ENCODE measurements at places on chromosomes 1 and 21.

DNA sequence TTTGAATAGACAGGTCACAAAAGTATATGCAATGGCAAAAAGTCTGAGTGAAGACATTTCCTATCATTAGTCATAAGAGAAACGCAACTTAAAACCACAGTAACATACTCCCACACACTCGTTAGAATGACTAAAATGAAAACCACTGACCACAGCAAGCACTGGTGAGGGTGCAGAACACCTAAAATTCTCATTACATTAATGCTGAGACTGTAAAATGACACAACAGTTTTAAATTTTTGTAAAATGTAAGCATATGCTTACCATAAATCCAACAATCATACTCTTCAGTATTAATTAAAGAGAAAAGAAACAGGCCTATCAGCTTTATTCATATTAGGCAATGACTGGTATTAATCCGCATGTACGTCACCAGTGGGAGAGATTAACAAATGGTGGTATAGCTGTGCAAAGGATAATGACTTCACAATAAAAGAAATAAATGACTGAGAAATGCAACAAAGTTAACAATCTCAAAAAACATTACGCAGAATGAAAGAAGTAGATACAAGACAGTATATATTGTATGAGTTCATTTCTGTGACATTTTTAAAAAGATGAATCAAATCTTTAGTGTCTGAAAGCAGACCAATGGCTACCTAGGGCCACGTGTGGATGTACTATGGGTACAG, 253.5 kb downstream of the AKT3 start:
- no peak for DNase-seq

- no peak for DNase-seq
These were observed 13.3 kb downstream of the RBBP5 start for GRCh38 chr1:205108464-205108863.

GRCh38 chr1:212630158-212630900, 21.8 kb downstream of the ATF3 start:
- peak; percentile 39 for DNase-seq

DNA sequence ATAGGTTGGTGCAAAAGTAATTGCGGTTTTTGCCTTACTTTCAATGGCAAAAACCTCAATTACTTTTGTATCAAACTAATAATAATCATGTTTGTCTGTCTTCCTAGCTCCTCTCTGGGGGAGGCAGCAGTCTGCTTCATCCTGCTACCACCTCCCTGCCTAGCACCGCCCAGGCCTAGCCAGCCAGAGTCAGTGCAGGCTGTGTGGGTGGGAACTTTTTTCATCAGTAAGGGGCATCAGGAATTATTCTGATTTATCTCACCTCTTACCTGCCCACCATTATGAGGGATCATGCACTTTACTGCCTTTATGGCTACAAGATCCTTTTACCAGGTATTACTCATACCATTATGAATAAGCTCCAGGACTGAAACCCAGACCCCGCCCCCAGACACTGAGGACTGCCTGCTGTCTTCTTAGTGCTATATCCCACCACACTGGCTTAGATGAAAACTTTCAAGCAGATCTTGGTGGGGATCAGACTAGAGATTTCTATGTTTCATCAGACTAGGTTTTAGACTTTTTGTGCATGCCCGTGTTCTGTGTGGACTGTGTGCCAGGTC, 116.4 kb downstream of the PBX1 start:
- no peak for DNase-seq

DNA sequence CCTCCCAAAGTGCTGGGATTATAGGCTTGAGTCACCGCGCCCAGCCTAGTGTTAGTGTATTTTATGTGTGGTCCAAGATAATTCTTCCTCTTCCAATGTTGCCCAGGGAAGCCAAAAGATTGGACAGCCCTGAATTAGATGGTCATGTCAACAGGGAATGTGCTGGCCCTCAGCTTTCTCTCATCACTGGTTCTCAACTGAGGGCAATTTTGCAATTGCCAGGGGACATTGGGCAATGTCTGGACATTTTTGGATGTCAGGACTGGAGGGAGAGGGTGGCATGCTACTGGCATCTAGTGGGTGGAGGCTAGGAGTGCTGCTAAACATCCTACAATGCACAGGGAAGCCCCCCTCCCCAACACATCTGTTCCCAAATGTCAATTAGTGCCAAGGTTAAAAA, 95.0 kb downstream of the LAMC2 start:
- no peak for DNase-seq

DNA sequence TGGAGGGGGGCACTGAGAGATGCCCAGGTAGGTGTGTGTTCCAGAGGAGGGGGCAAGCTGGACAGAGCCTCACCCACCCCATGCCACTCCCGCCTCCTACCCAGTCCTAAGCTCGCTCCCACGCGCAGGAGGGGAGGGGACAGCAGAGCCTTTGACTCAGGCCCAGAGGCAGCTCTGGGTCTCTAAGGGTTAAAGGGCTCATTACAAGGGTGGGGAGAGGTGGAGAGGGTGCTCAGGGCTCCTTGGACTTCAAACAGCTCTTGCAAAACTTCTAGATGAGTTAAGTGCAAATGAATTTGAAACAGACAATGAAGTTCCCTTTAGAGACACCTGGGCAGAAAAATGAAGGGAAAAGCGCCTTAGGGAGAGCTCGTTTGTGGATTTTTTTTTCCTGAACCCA, 104.2 kb upstream of the CASZ1 start:
- DNase-seq, result no peak

DNA sequence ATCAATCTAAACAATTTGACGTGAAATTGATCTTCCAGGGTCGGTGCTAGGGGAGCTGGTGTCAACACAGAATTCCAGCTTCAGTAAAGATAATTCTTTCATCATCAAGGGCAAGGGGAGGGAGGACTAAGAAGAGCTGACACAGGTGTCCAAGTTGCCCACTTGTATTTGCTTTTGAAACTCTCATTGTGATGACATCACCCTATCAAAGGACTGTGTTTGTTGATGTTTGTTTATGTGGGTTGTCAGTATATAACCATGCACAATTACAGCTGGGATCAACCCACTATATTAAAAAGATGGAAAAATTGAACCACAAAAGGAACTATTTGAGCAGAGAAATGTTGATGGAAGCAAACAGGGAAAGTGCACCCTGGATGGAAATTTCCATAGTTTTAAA, 48.8 kb downstream of the ZC3H11B start:
- no peak for DNase-seq

- no peak for DNase-seq
These were observed 95.6 kb downstream of the RGS2 start for GRCh38 chr1:192904438-192904895.

GRCh38 chr1:11645670-11646265, 8.5 kb downstream of the FBXO2 start:
- peak; percentile 65 for DNase-seq

DNA sequence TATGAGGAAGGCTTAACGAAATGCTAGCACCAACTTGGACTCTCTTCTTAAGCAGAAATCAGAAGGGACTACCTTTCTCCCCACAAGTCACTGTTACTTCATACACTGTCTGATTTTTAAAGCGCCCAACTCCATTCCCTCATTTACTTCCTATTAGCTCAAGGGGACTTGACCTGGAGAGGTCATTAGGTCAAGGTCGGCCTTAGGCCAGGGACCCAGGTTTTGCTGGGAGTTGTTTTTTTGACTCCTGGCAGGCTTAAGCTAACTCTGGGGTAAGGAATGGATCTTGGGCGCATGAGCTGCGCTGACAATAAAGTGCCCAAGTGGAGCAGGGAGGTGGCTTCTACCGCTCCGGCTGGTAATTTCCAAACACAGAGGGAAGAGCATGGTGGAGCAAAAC, 16.8 kb downstream of the ADAR start:
- DNase-seq, result no peak

DNA sequence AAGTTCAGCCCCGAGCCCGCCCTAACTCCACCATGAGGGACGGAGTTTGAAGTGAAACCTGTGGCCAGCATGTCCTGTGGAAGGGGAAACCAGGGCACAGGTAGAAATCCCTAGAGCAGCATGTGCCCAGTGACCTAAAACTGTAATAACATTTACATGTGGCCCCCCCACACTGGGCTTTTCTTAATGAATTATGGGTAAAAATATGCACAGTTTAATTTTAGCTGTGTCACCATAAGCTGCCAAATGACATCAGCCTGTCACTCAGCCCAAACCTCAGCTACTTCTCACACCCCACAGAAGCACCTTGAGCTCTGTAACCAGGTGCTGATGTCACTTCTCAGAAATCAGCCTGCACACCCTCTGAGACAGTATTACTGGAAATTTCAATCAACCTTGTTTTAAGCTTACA, 50.0 kb upstream of the SLC19A1 start:
- peak; percentile 81 for DNase-seq

DNA sequence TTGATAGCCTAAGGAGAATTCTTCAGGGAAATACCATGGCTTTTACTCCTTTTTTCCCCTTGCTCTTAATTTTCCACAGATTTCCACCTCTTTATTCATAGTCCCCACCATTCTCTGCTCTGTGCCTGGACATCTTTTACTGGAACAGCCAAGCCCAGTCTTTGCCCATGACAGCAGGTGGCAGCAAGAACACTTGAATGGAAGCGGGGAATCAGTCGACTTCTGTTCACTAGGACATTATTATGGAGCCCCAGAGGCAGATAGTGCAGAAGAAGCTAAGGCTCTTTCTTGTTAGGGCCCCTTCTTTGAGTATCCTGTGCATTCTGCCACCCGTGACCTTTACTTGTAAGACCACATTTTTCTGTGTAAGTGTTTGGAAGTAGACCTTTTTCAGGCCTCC, 6.3 kb downstream of the OR14I1 start:
- DNase-seq, result no peak

DNA sequence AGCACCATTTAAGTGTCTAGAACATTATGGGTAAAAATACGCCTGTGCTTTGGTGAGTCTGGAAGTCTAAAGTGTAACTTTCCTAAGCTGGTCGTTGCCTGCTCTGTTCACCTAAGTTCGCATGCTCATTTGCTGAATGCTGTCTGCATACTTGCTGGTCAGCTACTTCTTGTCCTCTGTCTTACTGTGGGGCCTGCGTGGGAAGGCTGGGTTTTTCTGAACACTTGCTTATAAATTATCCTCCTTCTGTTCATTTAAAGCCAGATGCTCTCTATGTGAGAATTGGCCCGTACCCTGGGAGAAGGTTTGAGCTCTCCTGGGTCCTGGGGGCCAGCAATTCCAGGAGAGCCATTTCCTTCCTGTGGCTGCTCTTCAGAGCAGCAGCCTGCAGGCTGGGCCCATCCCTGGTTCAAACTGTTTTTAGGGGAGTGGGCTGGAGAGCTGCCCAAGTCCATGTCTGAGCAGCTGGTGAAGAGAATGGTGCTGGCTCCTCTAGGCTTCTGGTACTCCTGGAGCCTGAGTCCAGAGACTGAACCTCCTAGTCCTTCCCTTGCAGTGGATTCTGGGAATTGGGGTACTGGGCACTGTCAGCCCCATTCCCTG, 75.7 kb downstream of the GALNT2 start:
- DNase-seq, result no peak

DNA sequence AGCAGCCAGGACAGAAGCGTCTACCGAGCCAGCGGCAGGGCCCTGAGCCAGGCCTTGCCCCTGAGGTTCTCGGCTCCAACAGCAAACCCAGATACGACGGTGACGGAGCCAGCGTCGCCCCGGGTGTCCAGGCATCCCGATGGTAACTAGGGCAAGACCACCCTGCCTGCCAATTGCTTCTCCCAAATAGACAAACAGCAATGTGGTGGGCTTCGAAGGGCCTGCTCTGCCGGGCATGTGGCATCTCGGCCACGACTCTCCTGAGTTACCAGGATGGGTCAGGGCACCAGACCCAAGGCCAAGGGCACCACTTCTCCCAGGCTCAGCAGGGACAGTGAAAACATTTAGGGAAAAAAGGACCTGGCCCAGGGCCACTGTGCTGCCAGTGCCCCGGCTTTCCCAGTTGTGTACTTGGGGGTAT, 3.2 kb upstream of the ACTRT2 start:
- no peak for DNase-seq

GRCh38 chr1:147924813-147925212, 3.4 kb upstream of the GPR89B start:
- no peak for DNase-seq

DNA sequence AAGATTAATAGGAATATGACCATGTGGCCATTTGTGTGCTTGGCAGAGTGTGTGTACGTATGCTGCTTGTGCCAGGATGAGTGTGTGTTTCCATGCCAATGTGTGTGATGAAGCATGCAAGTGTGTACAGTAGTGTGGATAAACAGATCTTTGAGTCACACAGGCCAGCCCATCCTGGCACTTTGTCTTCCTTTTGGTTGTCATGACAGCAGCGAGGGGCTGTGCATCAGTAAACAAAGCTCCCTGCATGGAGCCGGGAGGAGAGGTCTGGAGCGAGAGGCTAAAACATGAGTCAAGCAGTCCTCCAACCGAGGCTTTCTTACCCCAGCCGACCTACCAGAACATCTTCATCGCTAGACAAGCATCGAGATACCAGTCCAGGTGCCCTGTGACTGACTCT, 221.2 kb downstream of the CACNA1E start:
- DNase-seq, result no peak

DNA sequence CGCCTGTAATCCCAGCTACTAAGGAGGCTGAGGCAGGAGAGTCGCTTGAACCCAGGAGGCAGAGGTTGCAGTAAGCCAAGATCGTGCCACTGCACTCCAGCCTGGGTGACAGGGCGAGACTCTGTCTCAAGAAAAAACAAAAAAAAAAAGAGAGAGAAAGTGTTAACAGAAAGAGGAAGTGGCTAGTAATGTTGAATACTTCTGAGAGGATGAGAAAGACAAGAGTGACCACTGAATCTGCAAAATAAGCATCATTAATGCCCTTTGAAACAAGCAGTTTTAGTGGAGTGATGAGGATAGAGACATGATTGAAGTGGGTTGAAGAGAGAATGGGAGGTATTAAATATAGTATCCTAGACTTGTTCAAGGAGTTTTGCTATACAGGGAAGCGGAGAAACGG, 11.7 kb downstream of the MPZ start:
- no peak for DNase-seq

GRCh38 chr1:245987219-245987545, 519.9 kb downstream of the SMYD3 start:
- no peak for DNase-seq

GRCh38 chr1:100469578-100469977, 68.4 kb upstream of the GPR88 start:
- no peak for DNase-seq

DNA sequence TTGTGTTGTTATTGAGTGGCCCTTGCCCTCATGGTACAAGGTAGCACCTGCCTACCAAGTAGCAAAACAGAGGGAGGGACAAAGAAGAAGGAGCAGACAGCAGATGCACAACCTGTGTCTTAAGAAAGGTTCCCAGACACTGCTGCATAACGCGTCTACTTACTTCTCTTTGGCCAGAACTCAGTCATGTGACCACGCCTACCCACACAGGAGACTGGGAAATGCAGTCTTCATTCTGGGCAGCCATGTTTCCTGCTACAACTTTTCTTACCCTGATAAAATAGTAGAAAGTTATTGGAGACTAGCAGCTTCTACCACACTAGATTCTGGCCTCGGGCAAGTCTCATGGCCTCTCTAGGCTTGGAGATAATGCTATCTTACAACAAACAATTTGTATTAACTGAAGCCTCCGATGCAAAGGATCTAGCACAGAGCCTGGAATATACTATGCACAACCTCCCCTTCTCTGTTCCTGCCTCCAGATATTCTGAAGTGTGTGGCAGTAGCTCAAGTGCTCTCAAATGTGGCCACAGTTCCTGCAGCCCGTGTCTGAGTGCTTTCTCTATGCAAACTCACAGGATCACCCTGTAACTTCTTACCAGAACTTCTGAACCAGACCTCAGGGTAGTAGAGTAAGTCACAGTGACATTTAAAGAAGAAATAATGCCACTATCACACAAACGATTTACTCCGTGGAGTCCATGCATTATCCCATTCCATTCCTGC, 34.1 kb upstream of the BTG2 start:
- peak; percentile 73 for DNase-seq

GRCh38 chr1:104855550-104855949, 1105.9 kb downstream of the AMY1C start:
- DNase-seq, result no peak

GRCh38 chr1:151583796-151584195, 28.1 kb upstream of the SNX27 start:
- no peak for DNase-seq
